DMS79 (cell line): ENCODE measurements at places on chromosomes 1 and 21.

DNA sequence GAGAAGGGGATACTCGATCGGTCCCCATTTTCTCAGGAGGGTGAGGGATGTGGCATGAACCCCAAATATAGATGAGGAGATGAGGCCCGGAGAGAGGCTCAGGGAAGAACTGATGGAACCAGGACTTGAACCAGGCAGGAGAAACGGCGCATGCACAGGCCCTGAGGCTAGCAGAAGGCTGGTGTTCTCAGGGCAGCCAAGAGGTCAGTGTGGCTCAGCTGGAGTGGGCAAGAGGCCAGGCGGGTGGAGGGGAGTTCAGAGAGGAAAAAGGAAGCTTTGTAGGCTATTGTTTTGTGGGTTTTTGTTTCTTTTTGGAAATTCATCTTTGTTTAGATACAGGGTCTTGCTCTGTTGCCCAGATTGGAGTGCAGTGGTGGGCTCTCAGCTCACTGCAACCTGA lies 122.0 kb downstream of the LACTBL1 start:
- DNase-seq: no peak

GRCh38 chr1:119946724-119947123 lies 50.4 kb upstream of the ADAM30 start:
- DNase-seq: no peak

DNA sequence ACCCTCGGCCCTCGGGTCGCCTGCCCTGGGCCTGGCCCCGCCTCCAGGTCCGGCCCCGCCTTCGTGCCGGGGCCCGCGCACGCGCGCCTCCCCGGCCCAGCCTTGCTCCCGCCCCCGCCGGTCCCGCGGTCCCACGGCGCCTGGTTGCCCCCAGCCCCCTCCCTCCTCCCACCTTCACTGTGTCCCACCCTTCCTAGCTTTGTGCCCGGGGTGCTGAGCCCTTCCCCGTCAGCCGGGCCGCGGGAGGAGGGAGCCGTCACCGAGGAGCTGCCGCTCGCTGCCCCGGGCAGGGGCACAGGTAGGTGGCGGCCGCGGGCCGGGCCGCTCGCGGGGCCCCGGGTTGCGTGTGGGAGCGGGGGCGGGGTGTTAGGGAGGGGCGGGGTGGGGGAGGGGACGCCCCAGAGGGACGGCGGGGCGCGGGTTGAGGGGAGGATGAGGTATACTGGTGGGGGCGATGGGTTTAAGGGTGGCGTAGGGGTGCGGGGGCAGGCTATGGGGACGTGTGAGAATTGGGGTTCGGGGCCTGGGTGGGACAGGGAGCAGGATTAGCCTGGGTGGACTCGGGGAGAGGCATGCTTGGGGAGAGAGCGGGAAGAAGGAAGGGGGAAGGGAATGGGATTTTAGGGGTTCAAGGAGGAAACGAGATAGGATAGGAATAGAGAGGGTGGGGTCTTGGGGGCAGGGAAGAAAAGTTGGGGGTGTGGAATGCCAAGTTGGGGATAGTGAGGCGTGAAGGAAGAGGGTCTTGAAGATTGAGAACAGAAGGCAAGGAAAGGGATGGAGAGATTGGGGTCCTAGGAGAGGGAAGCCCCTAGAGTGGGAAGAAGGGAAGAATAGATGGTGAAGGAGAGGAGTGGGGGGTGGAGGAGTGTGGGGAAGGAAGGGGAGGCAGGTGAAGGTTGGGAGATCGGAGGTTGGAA lies at the start of gene LRRC42:
LRRC42 (plus strand) TSS at position 99 of the 920 bp plus-strand sequence. CDS start 5,650 bp downstream, outside the sequence.
- no peak for DNase-seq

DNA sequence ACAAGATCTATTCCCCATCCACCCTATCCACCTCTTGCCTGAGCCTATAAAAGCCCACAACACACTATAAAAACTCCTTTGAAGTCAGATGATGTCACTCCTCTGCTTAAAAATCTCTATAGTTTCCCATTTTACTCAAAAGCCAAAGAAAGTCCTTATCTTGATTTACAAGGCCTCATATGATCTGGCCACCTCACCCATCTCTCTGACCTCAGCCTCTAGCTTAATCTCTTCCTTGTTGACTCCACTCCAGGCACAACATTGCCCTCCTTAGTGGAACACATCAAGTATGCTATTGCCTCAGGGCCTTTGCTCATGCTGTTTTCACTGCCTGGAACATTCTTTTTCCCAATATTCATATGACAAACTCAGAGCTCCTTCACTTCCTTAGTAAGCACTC lies 33.3 kb downstream of the ZNF281 start:
- DNase-seq: no peak

DNA sequence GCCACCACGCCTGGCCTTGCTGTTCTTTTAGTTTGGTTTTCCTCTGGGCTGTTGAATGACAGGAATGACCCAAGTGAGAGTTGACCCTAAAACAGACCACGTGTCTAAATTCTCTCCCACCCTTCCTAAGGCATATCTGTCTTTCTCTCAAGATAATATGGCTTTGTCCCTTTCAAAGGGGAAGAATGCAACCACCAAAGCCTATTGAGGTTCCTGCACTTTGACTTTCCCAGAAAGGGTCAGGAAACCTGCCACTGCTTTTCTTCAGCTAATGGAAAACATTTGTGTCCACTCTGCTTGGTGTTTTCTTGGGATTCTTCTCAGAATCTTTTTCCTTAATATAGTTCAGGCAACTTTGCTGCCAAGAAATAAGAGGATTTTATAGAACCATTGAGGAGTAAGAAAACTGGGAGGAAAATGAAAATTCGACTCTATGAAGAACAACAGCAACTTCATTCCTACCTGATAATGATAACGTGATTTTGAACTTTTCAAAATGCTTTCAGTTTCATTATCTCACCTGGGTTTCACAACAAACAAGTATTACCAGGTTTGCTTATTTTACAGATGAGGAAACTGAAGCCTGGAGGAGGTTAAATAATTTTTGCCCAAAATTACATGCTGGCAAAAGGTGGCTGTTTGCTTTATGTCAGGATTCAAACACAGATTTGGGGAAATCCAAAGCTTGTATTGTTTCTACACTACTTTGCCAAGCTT lies 6.9 kb downstream of the PLPP3 start:
- no peak for DNase-seq

GRCh38 chr1:186671136-186671825 lies 8.9 kb downstream of the PTGS2 start:
- no peak for DNase-seq

GRCh38 chr1:12075195-12076114 lies 12.4 kb downstream of the TNFRSF8 start:
- no peak for DNase-seq

GRCh38 chr21:35367553-35367952 lies 318.5 kb upstream of the RUNX1 start:
- no peak for DNase-seq

- no peak for DNase-seq
Measured at GRCh38 chr1:173570370-173571007, 32.4 kb downstream of the SLC9C2 start.

- DNase-seq: no peak
Measured at GRCh38 chr1:151984313-151984956, 9.2 kb downstream of the S100A10 start.

DNA sequence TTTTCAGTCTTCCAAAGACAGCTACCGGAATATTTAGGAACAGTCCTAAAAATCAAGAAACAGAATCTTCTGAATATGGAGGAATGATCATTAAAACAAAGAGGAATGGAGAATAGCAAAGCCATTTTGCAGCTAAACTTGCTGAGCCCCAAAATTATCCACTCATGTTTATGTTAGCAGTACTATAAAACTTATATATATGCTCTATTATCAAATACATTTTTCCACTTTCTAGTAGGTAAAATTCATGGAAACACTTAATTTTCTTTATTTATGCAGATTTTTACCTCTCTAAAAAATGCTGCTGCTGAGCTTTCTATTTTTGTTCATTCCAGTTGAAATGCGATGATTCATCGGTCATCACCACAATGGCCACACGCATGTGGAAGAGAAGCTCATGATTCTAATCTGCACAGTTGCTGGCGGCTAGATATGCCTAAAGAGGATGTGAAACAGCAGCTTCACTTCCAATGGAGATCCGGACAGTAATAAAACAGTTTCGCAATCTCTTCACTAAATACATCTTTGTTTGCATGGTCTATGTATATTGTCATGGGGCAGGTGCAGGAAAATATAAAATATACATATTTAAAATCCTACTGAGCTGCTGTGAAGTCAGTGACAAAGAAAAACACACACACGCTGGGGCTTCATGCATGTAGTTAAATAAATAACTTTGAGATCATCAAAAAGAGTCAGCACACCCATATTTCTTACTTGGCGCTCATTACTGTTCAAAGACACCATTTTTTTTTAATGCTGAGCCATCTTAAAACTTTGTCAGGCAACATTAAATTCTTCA lies 292.2 kb downstream of the SMYD3 start:
- no peak for DNase-seq

- no peak for DNase-seq
Measured at GRCh38 chr1:228748431-228748830, 13.2 kb downstream of the RHOU start.

DNA sequence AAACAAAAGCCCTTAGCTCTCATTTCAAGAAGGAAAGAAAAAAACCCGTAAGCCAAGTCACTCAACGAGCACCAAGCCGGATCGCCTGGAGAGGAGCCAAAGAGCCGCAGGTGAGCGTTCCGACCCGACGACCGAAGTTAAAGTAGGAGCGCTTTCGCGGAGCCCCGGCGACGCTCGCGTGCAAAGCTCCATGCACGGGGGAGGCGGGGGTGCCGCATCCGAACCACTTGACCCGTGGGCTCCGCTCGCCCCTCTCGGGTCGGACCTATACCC lies 382 bp downstream of the GPBP1L1 start:
- DNase-seq: peak; percentile 67

GRCh38 chr1:87959236-87959635 lies 630.6 kb downstream of the LMO4 start:
- DNase-seq: peak; percentile 98

DNA sequence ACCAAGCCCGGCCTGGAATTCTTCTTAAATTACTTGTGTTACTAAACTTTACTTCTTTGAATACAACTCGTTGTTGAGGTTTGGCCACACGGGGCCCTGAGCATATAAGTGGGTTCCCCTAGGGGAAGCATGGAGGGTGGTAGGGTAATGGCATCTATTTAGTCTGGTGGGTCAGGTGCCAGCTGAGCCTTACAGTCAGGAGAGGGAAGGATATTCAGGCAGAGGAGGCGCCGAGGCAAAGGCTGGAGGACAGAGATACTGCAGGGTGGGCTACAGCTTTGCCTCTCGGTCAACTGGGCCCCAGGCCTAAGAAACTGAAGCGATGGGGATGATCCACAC lies 424 bp upstream of the NECAP2 start:
- no peak for DNase-seq

DNA sequence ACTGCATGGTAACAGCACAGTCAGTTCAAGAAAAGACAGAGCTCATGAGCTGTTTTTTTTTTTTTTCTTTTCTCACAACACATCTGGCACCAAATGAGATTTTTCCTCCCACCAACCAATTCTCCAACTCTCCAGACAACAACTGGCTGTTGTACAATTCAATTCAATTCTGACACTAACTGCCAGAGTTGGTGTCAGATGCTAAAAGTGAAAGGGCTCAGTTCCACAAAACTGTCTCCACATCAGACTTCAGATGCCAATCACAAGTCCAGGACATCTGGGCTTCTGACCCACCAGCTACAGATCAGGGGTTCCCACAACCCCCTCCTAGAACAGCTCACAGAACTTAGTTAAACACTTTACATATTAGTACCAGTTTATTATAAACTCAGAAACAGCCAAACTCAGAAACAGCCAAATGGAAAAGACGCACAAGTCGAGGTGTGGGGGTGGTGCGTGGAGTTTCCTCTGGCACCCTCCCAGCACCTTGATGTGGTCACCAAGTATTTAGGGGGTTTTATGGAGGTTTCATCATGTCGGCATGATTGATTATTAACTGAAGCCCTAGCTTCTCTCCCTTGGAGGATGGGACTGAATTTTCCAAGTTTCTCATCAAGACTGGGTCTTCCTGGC lies 39.2 kb upstream of the LRRC8D start:
- DNase-seq: no peak

DNA sequence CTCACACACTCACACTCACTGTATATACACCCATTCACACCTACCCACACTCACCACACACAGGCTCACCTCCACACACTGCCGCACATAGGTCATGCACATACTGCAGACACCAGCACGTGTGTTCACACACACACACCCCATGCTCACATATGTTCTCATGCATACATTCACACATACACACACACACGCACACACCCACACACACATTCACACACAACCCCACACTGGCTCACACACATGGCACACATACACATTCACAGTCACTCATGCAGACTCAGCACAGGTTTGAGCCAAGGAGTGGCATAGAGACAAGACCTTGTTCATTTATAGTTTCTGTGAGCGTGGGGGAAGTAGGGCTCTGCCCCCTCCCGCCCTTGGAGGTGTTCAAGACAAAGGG lies 41.1 kb upstream of the SLC30A1 start:
- no peak for DNase-seq

- DNase-seq: no peak
Measured at GRCh38 chr1:244137725-244138124, 86.6 kb downstream of the ZBTB18 start.

DNA sequence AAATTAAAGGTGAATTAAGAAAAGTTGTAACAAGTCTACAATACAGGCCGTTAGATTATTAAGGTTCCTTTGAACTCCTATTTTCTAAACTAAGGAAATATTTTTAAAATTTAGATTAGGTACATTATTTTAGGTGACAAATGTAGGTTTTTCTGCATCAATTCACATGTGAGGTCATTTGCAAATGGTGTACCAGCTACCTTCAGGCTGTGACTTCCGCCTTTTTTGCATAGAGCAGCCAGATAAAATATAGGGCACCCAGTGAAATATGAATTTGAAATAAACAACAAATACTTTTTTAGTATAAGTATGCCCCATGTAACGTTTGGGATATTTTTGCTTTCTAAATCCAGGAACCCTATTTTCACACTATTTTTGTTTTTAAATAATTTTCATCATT lies 544.0 kb downstream of the LMO4 start:
- DNase-seq: no peak

DNA sequence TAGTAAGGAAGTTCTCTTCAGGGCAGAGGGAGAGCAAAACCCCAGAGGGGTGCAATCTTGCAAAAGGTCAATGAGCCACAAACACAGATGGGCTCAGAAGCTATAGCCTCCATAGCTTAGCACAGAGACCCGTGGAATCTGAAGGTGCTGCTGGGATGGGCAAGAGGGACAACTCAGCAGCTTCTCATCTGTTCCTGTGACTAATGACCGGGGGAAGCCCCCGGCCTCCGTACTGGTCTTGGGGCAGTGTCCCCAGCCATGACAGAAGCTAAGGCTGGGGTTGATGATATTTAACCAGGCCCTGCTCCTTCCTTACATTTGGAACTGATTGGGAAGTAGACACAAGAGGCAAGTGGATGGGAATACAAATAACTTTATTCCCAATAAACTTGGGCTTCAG lies 19.1 kb downstream of the EXOC8 start:
- DNase-seq: no peak
